ENCODE measurements at places on chromosomes 16 and 17.
A peak's percentile ranks its signal among the peaks of the same experiment; 100 is the strongest.

- no peak for DNase-seq
These were observed 25.1 kb downstream of the CD300LG start for GRCh38 chr17:43871946-43872690.

GRCh38 chr17:33688771-33689170 lies 395.7 kb upstream of the ASIC2 start:
- DNase-seq: no peak

DNA sequence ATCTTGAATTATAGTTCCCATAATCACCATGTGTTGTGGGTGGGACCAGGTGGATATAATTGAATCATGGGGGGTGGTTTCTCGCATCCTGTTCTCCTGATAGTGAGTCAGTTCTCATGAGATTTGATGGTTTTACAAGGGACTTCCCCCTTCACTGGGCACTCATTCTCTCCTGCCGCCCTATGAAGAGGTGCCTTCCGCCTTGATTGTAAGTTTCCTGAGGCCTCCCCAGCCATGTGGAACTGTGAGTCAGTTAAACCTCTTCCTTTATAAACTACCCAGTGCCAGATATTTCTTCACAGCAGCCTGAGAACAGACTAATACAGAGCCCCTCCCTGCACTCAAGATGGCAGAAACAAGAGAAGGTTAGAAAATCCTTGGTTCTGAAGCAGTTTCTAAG lies 26.4 kb downstream of the LDAF1 start:
- DNase-seq: no peak

GRCh38 chr17:19237389-19238166 lies 412 bp downstream of the EPN2 start:
- peak; percentile 48 for DNase-seq

GRCh38 chr16:50298591-50299507 lies 32.5 kb downstream of the ADCY7 start:
- no peak for DNase-seq

- DNase-seq: no peak
These were observed 113.0 kb upstream of the METRNL start for GRCh38 chr17:82966415-82966814.

All from astrocyte of the hippocampus (primary cell).